Pancreas (tissue), 10 donors: ENCODE measurements at places on chromosomes 12 and 14. TPM values are rescaled to one million over a fixed set of nuclear protein-coding genes. Genes with fewer than 3 reads are reported as not detected.

DNA sequence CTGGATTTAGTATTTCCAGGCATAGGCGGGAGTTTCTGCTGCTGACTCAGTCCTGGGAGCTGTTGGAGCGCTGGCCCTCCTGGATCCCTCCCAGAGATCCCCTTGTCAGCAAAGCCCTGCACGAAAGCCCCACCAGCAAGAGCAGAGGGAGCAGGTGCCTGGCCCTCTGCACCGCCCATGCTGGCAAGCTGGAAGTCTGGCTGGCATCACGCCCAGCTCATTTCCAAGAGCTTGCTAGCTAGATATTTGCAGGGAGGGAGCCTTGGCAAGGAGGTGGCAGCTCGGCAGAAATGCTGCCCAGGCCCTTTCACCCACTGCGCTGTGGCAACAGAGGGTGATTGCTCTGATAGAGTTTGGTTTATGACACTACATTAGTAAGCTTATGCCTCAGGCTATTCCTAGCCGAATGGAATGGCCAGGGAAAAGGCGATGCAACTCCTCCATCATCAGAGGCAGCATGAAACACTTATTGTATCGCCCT lies 193.9 kb downstream of the EMP1 start:
- no peaks in the 10 kb centered on the region for H3K27me3 ChIP-seq
- H3K27ac ChIP-seq = no peak overlapping the region
- no peaks in the 10 kb centered on the region for H3K36me3 ChIP-seq

DNA sequence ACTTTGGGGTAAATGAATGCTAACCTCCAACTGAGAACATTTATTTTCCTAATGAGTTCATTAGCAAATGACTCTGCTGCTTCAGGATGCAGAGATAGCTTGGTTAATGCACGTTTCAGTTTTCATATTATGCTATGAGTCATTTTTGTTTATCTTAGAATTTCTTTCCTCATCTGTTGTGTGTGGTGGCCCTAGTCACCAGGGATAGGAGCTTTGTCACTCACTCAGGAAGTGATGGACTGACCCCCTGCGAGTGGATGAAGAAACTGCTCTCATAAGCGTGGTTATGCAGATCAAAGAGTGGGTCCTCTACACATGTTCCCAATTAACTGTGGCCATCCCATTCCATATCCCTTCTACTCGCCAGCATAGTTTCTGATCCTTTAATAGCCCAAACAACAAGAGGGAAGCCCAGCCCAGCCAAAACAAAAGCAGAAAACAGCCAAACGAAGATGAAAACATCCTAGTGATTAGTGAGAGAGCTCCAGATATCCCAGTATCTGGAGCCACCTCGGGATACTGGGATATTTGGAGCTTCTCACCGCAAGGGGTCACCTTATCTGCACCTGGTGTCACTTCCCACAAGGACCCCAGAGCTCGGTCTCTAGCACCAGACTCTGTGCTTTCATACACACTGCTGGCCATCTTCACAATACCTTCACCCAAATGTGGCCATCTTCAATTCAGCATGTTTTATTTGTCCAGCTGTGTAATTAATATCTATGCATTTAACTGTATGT lies 8.6 kb downstream of the TC2N start:
- no peak overlapping the region for H3K4me3 ChIP-seq
- no peak for DNase-seq
- H3K27ac ChIP-seq = no peak overlapping the region
- no peaks in the 10 kb centered on the region for H3K27me3 ChIP-seq

- H3K4me1 ChIP-seq = no peaks in the 10 kb centered on the region
- DNase-seq = no peak
- no peaks in the 10 kb centered on the region for H3K27me3 ChIP-seq
Observed at GRCh38 chr12:77439749-77440148, 374.4 kb upstream of the E2F7 start.

- no peaks in the 10 kb centered on the region for H3K27me3 ChIP-seq
- no peak for DNase-seq
- H3K27ac ChIP-seq = no peak overlapping the region
- no peak overlapping the region for H3K4me3 ChIP-seq
Observed at GRCh38 chr12:68324531-68324930, 7.6 kb downstream of the MDM1 start.

- H3K27ac ChIP-seq = no peak overlapping the region
- no peaks in the 10 kb centered on the region for H3K4me1 ChIP-seq
- H3K4me3 ChIP-seq = no peak overlapping the region
- H3K36me3 ChIP-seq = no peaks in the 10 kb centered on the region
Observed at GRCh38 chr14:96042248-96042930, 3.2 kb downstream of the C14orf132 start.

DNA sequence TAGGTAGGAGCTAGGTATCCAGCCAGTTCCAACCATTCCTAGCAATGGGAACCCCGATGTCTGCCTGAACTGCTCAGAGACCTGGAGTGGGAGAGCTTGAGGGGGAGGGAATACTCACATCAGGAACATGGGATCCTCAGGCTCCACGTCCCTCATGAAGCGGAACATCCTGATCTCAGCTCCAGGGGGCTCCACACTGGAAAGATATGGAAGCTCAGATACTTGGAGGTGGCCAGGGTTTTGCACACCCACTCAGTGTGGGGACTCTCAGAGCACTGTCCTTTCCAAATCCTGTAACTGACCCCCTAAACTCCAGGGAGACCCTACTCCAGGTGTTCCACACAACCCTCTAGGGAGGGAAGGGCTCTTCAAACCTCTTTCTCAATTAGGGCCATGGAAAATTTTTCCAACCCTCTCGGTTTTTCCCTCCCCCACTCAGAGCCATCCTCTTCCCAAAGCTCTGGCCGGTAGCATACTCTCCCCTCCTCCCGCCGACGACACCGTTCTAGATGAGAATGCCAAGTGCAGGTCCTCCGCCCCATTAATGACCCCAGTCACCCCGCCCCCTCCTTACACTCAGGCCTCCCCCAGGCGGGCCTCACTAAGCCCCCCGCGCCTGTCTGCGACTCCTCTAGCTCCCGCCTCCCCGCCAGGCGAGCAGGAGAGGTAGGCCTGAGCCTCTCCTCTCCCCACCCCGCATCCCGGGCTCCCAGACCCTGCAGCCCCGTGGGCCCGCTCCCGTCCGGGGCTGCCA lies 597 bp downstream of the MLF2 start:
- peaks cover 11% of the 10 kb centered on the region for H3K4me1 ChIP-seq
- H3K27me3 ChIP-seq = no peaks in the 10 kb centered on the region
- peaks cover 4% of the 10 kb centered on the region for H3K36me3 ChIP-seq
- peak; percentile 54 for DNase-seq

DNA sequence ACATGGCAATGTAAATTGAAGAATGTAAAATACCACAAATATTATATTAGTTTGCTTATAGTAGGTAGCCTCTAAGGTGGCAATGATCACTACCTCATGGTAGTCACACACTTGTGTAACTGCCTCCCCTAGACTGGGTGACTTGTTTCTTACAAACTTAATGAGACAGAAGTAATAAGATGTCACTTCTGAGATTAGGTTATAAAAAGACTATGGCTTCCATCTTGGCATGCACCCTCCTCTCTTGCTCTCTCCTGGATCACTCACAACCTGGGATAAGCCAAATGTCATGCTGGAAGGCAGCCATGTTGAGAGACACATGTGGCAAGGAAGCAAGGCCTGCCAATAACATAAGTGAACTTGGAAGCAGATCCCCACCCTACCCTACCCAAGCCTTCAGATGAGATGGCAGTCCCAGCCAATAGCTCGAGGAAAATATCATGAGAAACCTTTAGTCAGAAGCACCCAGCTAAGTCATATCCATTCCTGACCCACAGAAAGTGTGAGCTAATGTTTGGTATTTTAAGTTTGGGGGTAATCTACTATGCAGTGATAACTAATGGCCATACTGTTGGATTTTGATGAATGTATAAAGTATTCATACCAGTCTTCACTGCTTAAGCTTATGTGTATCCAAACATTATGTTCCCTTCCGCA lies 43.3 kb downstream of the PPP1R12A start:
- peaks cover 13% of the 10 kb centered on the region for H3K4me1 ChIP-seq
- no peak overlapping the region for H3K4me3 ChIP-seq
- H3K36me3 ChIP-seq = no peaks in the 10 kb centered on the region
- DNase-seq = no peak

Gene SMCO2
- not detected for polyA plus RNA-seq

GRCh38 chr12:88305254-88305890 lies 163.3 kb downstream of the TMTC3 start:
- H3K4me3 ChIP-seq = no peak overlapping the region
- H3K27me3 ChIP-seq = no peaks in the 10 kb centered on the region
- H3K27ac ChIP-seq = no peak overlapping the region
- no peak for DNase-seq
- no peaks in the 10 kb centered on the region for H3K36me3 ChIP-seq

GRCh38 chr12:56520506-56520905 lies 1.1 kb upstream of the RBMS2 start:
- H3K4me3 ChIP-seq = no peak overlapping the region
- H3K27ac ChIP-seq = peak overlapping the region; percentile 83
- no peaks in the 10 kb centered on the region for H3K27me3 ChIP-seq
- no peaks in the 10 kb centered on the region for H3K36me3 ChIP-seq

Gene ANKRD33
- polyA plus RNA-seq = not detected

GRCh38 chr12:53550595-53550994 lies 43.3 kb upstream of the NPFF start:
- H3K27me3 ChIP-seq = no peaks in the 10 kb centered on the region
- no peak overlapping the region for H3K4me3 ChIP-seq
- no peak overlapping the region for H3K27ac ChIP-seq
- DNase-seq = no peak

DNA sequence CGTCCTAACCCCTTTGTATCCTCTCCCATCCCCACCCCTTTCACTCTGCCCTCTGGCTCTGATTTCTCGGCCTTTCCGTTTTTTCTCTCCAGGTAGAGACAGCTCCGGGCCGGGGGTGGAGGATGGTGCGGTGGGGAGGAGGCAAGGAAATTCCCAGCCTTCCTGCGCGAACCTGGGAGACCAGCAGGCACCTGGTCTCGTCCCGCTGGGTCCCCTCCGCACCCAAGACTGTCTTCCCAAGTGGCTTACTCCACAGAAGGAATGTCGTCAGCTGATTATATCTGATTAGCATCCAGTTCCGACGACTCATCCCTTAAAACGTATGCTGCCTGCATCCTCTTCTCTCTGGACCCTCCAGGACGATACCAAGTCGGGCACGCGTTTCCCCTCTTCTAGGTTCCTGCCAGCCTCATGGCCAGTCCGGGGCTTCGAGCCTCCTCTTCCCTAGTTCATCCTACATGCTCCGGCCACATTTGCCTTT lies 42.2 kb upstream of the CAPRIN2 start:
- DNase-seq = no peak
- H3K27ac ChIP-seq = no peak overlapping the region
- no peak overlapping the region for H3K4me3 ChIP-seq
- no peaks in the 10 kb centered on the region for H3K27me3 ChIP-seq
- no peaks in the 10 kb centered on the region for H3K4me1 ChIP-seq
- no peaks in the 10 kb centered on the region for H3K36me3 ChIP-seq

Gene ADAMTS20
- polyA plus RNA-seq = not detected

- DNase-seq = no peak
- H3K4me3 ChIP-seq = no peak overlapping the region
- no peaks in the 10 kb centered on the region for H3K27me3 ChIP-seq
- no peaks in the 10 kb centered on the region for H3K36me3 ChIP-seq
Observed at GRCh38 chr14:81157431-81157830, 63.3 kb downstream of the GTF2A1 start.

DNA sequence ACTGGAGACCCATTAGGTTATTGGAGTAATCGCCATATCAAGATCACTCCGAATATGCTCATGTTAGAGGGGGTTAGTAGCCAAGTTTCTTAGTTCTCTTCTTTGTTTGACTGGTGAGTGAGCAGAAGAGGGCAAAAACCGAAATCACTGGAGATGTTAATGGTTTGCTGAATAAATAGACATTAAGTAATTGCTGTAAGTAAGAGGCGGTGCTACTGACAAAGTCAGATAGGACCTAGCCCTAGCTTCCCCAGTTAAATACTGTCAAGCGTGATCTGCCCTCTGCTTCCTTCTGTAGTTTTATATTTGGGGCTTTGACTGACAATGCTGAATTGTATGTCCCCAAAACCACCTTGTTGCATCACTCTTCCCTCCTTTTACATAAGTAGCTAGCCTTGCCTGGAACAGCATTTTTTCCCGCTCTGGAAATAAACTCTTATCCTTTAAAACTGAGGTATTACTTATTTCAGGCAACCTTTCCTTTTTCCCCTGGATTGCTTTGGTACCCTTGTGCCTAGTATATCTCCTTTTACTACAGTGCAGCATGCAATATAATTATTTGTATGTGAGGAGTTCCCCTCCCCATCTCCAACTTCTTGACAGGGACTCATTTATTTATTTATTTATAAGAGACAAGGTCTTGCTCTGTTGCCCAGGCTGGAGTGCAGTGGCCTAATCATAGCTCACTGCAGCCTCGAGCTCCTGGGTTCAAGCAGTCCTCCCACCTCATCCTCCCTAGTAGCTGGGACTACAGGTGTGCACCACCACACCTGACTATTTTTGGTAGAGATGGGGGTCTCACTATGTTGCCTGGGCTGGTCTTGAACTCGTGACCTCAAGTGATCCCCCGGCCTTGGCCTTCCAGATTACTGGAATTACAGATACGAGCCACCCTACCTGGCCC lies 1.4 kb downstream of the SNRPF start:
- H3K27ac ChIP-seq = no peak overlapping the region
- DNase-seq = no peak
- H3K4me1 ChIP-seq = no peaks in the 10 kb centered on the region
- H3K4me3 ChIP-seq = peak overlapping the region; percentile 71

GRCh38 chr12:44674875-44675274 lies 201.2 kb downstream of the NELL2 start:
- no peaks in the 10 kb centered on the region for H3K4me1 ChIP-seq
- no peak overlapping the region for H3K27ac ChIP-seq
- no peak for DNase-seq
- no peaks in the 10 kb centered on the region for H3K36me3 ChIP-seq
- H3K4me3 ChIP-seq = no peak overlapping the region

GRCh38 chr14:101113108-101113612 lies 209.6 kb upstream of the RTL1 start:
- DNase-seq = no peak
- no peaks in the 10 kb centered on the region for H3K4me1 ChIP-seq
- H3K27ac ChIP-seq = no peak overlapping the region
- no peak overlapping the region for H3K4me3 ChIP-seq
- H3K27me3 ChIP-seq = no peaks in the 10 kb centered on the region
- H3K36me3 ChIP-seq = no peaks in the 10 kb centered on the region
